ENCODE measurements at places on chromosomes 2 and 18.

GRCh38 chr2:70132244-70133126 is 45.2 kb downstream of the PCBP1 start:
- DNase-seq = peak; percentile 89

- DNase-seq = no peak
These were observed 916 bp downstream of the TNFRSF11A start for GRCh38 chr18:62325806-62326645.

GRCh38 chr2:85698184-85698879 is 4.2 kb downstream of the GNLY start:
- no peak for DNase-seq

DNA sequence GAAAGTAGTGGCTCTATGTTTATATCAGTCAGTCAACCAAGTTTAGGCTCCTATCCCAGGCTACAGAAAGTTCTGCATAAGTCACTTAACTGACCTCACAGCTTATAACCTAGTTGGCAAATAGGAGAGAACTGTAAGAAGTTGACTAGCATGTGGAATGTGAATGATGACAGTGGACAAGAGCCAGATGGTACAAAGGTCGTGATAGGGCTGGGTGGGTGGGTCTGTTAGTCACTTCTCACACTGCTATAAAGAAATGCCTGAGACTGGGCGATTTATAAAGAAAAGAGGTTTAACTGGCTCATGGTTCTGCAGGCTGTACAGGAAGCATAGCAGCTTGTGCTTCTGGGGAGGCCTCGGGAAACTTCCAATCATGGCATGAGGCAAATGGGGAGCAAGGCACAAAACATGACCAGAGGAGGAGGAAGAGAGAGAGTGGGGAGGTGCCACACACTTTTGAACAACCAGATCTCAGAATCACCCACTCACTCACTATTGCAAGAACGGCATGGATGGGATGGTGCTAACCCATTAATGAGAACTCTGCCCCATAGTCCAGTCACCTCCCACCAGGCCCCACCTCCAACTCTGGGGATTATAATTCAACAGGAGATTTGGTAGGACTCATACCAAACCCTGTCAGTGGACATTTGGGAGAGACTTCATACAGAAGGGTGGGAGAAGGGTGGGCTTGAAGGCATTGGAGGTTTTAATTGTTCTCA is 68.8 kb downstream of the LTBP1 start:
- DNase-seq = no peak

DNA sequence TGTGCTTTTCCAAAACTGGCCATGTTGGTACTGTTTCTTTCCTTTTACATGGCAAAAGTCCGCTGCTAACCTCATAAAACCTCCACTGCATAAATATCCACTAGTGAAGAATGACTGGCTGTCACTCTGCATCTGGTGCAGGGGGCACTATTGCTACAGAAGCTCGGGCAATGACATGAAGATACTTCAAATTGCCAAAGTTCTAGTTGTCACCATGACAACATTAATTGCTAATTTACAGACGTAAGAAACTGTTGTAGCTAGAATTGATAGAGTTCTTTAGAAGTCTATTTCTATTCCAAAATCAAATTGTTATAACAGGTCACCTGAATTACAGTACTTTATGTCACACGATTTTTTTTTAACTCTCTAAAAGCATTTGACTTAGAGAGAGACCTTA is 845 bp downstream of the CFAP210 start:
- no peak for DNase-seq

DNA sequence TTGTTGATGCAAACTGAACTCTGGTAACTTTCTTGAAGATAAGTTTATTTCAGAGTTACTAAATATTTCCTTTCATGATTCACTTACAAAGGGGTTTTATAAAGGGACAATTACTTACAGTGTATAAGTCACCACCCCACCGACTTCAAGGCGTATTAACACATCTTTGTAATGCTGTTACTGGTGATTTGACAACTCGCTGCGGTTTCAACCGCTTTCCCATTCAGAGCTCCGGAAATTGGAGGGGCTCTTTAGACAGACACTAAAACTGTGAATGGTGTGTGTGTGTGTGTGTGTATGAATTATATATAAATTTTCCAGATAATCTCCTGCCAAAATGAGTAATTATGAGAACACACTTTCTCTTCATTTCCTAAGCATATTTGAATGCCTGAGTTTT is 4.9 kb downstream of the TM4SF20 start:
- no peak for DNase-seq

GRCh38 chr2:43082111-43082894 is 144.1 kb downstream of the ZFP36L2 start:
- DNase-seq = no peak

- DNase-seq = no peak
These were observed 107.7 kb downstream of the ACKR3 start for GRCh38 chr2:236677368-236677767.

DNA sequence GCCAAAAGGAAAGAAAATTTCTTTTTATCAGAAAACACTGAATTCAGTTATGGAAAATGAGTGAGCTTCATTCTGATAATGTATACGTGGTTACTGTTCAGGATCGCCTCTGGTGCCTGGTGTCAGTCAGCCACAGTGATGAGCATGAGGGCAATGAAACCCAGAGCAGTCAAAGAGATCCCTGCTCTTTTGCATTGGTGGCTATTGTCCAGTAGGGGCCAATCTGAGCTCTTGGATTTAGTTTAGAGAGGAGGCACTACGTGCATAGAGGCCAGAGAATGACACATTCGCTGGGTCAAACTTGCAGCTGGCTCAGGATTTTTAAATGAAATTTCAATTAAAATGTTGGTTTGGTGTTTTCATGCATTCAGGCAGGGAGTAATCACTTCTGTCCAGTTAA is 522.9 kb downstream of the TMEM182 start:
- DNase-seq = no peak

GRCh38 chr2:209146682-209147320 is 277.0 kb upstream of the MAP2 start:
- DNase-seq = no peak

DNA sequence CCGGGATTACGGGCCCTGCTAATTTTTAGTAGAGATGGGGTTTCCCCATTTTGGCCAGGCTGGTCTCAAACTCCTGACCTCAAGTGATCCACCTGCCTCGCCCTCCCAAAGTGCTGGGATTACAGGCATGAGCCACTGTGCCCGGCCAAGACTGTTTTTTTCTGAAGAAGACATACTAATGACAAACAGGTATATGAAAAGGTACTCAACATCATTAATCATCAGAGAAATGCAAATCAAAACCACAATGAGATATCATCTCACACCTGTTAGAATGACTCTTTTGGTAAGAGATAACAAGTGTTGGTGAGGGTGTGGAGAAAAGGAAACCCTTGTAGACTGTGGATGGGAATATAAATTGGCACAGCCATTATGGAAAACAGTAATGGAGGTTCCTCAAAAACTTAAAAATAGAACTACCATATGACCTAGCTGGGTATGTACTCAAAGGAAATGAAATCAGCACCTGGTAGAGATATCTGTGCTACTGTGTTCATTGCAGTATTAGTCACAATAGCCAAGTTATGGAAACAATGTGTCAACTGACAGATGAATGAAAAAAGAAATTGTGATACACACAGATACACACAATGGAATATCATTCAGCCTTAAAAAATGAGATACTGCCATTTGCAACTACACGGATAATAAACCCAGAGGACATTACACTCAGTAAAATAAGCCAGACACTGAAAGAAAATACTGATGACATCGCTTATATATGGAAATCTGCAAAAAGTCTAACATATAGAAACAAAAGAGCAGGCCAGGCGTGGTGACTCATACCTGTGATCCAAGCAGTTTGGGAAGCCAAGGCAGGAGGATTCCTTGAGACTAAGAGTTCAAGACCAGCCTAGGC is 20.8 kb downstream of the SOS1 start:
- DNase-seq = no peak

- DNase-seq = no peak
These were observed 83.1 kb downstream of the SEPTIN10 start for GRCh38 chr2:109530712-109531111.

- DNase-seq = no peak
These were observed 28.1 kb downstream of the ASAP2 start for GRCh38 chr2:9234680-9235146.

GRCh38 chr2:177543007-177543760 is 150.6 kb downstream of the AGPS start:
- DNase-seq = no peak

DNA sequence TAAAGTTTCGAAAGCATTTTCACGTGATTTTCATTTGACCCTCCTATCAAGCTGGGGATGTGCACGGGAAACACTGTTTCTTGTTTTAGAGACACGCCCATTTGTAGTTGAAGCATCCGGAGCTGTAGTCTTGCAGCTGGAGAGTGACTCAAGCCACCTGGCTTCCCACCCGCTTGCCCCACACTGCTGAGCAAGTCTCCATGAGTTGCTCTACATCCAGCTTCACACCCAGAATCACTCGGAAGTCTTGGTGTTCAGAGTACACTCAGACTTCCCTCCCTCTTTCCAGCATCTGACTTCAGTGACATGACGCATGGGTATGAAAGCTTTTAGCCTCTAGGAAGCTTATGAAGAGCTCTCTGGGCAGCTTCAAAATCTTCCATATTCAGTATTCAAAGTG is 262.4 kb downstream of the NBAS start:
- no peak for DNase-seq

GRCh38 chr18:12880541-12880910 is 3.5 kb downstream of the PTPN2 start:
- DNase-seq = no peak

DNA sequence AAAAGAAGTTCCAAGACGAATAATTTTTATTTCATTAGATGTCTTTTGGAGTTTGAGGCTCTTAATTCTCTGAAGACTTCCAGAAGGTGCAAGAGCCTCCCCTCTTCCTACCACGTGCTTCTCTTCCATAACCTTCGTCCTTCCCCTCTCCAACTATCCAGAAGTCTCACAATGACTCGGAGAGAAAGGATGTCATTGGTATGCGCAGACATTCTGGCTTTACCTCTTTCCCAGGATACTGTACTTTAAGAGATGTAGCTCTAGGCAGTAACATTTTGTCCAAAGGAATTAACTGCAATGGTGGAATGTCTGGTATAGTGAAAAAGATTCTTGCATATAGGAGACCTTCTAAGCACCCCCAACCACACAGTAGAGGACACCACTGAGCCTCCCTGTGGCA is 249.0 kb upstream of the OSR1 start:
- DNase-seq = no peak

DNA sequence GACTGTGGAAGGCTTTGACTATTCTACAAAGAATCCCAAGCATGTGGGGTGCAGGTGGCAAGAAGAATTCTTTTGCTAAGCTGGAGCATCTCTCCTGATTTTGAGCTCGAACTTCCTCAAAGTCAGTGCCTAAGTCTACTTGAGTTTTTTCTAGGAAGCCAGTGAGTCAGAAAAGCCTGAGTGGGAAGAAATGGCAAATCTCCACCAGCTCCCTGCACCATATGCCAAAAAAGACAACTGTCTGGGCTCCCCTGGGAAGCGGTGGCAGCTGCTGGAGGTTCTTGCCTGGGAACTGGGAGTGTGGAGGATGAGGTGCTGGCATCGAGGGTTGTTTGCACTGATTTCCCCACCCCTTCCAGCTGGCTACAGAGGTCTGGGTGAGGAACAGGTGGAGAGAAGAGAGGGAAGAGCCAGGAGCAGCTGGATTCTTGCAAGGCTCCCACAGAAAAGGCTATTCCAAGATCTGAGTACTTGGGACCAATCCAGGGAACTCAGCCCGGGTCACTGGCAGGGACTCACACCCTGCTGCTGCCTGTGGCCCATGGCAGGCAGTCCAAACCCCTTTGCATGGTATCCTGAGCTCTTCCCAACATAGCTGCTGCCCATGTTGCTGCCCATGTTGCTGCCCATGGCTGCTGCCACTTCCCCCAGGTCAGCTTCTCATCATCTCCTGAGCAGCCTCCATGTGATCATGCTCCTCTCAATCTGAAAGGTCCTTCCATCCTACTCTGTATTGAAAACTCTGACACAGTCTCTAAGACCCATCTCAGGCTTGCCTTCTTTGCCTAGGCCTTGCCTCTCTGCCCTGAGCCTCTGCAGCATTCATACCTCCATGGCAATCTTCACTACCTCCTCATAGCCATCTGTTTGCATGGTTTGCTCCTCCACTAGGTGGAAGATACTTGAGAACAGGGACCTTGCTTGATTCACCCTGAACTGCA is 128.3 kb upstream of the SPATS2L start:
- DNase-seq = no peak

DNA sequence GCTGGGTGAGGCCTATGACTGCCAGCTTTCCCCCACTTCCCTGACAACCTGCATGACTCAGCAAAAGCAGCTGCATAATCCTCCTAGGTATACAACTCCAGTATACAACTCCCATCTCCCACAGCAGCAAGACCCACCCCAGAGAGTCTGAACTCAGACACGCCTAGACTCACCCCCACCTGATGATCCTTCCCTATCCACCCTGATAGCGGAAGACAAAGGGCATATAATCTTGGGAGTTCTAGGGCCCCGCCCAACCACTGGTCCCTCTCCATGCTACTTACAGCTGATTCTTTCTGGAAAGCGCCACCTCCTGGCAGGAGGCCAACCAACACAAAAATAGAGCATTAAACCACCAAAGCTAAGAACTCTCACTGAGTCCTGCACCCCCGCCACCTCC is 296.5 kb downstream of the DCC start:
- DNase-seq = no peak

GRCh38 chr2:118845005-118845521 is 2.4 kb downstream of the EN1 start:
- DNase-seq = no peak

DNA sequence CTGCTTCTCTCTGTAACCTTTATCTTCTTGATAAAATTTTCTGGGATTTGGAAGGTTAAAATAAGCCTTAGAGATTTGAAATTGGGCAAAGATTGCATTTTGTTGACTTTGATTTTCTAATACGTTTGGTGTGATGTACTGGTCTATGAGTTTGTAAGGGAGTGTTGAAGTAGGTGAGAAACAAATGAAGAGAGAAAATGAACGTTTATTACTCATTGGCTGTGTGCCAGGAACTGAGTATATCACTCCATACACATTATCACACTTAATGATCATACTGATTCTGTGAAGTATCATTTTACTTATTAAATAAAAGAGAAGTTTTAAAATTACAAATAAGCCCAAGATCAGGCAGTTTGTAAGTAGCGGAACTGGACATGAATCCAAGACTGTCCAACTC is 795.1 kb upstream of the ZEB2 start:
- no peak for DNase-seq

DNA sequence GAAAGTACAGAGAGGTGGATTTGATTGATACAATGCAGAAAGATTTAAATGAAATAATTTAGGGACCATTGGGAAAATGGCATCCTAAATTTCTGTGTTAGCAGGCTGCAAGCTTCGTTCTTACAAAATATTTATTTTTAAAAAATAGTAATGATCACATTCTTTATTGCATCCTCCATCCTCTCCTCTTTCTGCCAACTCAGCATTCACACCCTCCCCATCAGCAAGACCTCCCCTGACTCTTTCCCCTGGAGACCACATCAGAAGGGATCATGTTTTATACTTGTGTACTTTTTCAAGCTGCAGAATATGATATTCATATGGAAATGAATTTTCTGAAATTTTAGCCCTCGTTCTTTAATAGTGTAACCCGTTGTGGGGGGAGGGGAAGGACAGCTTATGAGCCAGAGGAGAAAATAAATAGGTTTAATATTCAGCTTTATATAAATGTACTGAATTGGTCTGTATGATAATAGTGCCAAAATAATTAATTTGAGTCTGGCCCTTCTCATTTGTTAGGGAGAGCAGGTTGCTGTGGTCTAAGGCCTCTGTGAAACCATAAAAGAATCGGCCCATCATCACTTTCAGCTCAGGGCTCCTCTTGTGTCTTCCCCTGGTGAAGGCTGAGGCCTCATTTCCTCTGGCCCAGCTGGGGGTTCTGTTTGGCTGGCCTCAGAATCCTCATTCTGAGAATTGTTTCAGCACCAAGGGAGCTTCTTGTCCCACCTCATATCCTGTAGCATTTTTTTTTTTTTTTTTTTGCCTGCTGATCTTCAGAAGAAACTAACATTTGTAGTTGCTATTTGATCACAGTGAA is 330.8 kb downstream of the TXNL1 start:
- DNase-seq = no peak

Measured in SHP77 treated with DMSO at 0.1 percent for 48 hours (cell line).